Jurkat, Clone E6-1 (cell line): ENCODE measurements at places on chromosomes 16 and 17.

GRCh38 chr16:2529061-2529931 lies 1.9 kb downstream of the CEMP1 start:
- no peak for DNase-seq

- no peak for DNase-seq
Measured at GRCh38 chr17:32870027-32870670, 6.8 kb downstream of the MYO1D start.

- DNase-seq, result no peak
Measured at GRCh38 chr17:64038331-64039105, 18.1 kb upstream of the ICAM2 start.

- no peak for DNase-seq
Measured at GRCh38 chr17:80083136-80083661, 18.2 kb upstream of the GAA start.

GRCh38 chr16:72715267-72715666 lies 332.7 kb downstream of the ZFHX3 start:
- DNase-seq, result no peak

- no peak for DNase-seq
Measured at GRCh38 chr17:80969030-80969673, 22.5 kb upstream of the CHMP6 start.

- DNase-seq, result peak; percentile 30
Measured at GRCh38 chr16:14354561-14355351, 275.3 kb downstream of the PARN start.

GRCh38 chr17:72916991-72917390 lies 175.5 kb downstream of the SLC39A11 start:
- DNase-seq, result no peak

- DNase-seq, result peak; percentile 52
Measured at GRCh38 chr17:33674685-33675084, 381.6 kb upstream of the ASIC2 start.

GRCh38 chr17:66461343-66461995 lies 159.1 kb downstream of the PRKCA start:
- DNase-seq, result no peak

GRCh38 chr16:88357317-88358022 lies 25.3 kb upstream of the ZNF469 start:
- DNase-seq, result no peak
